ENCODE measurements at places on chromosomes 2 and 18.

- no peak for DNase-seq
Observed at GRCh38 chr2:100214265-100214971, 72.0 kb upstream of the AFF3 start.

GRCh38 chr2:236545248-236545658 is 24.4 kb upstream of the ACKR3 start:
- DNase-seq = no peak

GRCh38 chr2:1754046-1754445 is 9.7 kb upstream of the PXDN start:
- no peak for DNase-seq

DNA sequence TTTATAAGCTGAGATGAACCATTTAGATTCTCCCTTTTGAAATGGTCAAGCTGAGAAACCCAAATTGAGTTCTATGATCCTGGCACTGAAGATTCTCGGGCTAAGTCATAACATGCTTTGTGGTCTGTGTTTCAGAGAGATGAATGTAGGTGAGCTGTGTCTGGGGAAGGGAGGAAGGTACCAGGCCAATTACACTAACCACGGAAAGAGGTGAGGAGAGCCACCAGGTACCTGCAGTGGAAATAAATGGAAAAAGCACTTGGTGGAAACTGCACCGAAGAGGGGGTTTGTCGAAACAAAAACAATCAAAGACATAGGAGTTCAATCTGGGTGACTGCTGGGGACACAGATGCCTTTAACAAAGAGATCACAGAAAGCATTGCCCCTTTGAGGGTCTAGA is 963 bp upstream of the MRPL44 start:
- DNase-seq = no peak

- DNase-seq = no peak
Observed at GRCh38 chr2:162549081-162549480, 205.1 kb downstream of the GCA start.

GRCh38 chr2:11491348-11491933 is 25.5 kb upstream of the E2F6 start:
- no peak for DNase-seq

DNA sequence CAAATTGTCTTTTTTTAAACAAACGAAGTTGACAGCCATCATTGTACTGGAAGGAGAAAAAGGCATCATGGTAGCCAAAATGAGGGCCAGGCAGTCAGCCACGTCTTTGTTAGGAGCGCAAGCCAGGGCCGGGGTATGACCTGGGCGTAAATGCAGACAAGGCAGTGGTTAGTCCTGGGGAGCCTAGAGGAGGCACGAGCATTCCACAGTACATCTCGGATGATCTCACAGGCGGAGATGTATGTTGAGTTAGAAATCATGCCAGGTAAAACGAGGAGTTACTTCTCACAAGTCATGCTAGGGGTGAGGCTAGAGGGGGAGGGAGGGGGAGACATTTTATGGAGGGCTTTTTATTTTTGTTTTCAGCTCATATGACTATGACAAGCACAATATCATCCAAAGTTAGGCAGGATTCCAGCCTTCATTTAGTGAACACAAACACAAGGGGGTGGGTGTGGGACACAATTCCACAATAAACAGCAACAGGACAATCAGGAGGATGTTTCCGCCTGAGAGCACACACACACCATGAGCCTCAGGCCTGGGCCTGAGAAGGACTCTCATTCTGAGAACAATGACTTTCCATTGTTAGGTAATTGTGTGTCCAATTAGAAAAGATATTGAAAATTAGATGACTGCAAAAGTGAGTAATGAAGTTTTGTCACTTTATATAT is 64.4 kb upstream of the PGAP1 start:
- no peak for DNase-seq

- DNase-seq = no peak
Observed at GRCh38 chr2:127574656-127575055, 39.2 kb downstream of the MYO7B start.

DNA sequence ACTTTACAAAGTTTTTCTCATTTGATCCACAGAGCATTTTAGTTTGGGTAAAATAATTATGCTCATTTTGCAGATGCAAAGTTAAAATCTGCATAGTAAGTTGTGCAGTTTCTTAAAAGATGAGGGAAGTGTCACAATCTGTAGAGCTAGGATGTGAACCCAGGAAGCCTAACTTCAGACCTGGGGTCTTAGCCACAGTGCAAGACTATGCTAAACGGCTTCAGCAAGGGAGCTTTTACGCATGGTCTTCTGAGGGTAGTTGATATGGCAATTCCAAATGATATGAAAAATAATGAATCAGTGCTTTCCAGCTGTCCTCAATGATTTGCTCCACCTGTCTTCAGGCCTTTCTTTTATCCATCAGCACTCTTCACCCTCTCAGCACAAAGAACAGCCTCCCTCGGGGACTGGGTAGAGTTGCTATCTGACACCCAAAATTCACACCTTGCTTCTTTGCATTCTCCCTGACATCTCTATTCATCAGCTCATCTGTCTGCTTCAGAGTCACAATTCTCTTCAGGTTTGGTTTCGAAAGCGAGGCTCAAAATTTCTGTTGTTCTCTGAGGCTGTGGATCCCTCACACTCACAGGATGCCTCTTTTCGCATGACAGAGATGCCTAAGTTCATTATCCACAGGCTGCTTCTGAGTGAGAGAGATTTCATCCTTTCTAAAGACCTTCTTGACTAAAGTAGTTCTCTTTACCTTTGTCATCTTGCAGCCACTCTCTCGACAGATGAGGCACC is 302.5 kb downstream of the NRXN1 start:
- DNase-seq = peak; percentile 70

DNA sequence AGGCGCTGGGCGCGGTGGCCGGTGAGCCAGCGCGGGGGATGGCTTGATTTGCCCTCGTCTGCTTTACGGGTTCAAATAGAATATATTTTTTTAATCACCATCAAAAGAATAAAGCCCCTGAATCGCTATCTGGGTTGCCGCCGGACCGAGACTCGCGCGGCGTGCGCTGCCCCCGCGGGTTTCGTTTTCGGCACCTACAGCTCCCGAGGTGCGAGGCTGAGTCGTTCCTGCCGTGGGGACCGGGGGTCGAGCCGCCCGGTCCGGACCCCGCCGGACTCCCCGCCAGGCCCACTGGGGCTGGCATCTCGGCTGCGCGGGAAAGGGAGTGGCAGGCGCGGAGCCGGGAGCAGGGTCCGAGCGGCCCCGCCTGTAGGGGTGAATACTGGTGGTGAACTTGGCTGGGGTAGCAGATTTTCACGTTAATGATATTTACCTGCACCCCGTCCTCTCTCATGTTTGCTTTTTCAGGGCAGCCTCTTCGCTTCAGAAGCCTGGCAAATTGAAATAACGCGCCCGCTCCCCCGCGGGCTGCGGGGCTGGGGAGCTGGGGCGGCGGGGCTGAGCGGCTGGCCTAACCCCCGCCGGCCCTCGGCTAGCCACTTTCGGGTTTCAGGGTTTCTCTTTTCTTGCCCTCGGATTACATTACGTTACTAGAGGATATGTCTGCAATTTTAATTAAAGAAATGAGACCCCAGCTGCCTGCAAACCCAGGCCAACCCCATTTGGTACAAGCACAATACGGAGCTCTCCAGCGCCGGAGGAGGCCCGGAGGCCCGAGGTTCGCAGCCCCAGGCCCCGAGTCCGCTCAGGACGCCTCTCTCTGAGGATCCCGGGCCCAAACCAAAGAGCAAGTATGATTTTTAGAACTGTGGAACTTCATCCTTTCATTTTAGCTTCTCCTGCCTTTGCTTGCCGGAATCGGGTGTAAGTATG is 1.7 kb upstream of the CELF4 start:
- peak; percentile 36 for DNase-seq

- no peak for DNase-seq
Observed at GRCh38 chr2:215397632-215398341, 38.1 kb downstream of the FN1 start.

DNA sequence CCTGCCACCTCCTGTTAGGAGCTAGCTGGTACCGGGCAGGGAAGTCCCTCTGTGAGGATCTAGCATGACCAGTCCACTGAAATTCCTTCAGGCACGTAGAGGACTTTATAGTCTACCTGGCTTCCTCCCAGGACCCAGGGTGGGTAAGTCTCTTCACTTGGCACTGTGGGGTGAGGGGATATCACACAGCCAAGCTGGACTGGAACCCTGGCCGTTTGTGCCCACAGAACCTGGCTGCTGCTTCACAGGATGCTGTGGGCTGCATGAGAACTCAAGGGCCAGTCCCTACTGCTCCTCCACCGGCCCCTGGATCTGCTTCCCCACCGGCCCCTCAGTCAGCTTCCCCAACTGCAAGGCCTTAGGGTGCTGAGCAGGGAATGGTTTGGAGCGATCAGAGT is 35.8 kb downstream of the HS1BP3 start:
- DNase-seq = no peak

DNA sequence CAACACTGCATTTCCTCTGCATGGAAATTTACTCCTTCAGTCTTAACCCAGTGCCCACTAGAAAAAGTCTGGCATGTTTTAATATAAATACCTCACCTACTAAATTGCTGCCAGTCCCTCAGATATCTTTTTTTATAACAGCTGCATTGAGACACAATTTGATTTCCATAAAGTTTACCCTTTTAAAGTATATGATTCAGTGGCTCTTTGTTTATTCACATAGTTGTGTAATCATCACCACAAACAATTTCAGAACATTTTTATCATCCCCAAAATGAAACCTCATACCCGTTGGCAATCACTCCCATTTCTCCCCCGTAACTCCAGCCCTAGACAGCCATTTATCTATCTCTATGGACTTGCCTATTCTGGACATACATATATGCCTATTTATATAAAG is 17.0 kb upstream of the FRZB start:
- no peak for DNase-seq

DNA sequence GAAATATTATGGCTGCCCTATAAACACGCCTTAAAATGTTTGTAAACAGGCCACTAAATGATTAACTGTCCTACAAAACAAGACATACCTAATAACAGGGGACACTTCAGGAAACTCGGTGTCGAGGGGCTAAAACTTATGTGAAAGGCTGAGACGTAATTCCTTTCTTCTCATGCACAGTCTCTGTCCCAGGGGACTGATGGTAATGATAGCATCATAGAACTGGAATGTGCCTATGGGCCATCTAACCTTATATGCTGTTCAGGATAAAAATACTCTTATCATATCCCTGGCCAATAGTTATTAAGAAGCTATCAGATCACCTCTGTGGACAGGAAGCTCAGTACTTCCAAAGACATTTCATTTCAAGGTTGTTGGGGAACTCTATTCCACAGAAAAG is 252.6 kb upstream of the RASGRP3 start:
- no peak for DNase-seq

GRCh38 chr2:130825966-130826253 is 10.8 kb upstream of the ARHGEF4 start:
- DNase-seq = no peak

DNA sequence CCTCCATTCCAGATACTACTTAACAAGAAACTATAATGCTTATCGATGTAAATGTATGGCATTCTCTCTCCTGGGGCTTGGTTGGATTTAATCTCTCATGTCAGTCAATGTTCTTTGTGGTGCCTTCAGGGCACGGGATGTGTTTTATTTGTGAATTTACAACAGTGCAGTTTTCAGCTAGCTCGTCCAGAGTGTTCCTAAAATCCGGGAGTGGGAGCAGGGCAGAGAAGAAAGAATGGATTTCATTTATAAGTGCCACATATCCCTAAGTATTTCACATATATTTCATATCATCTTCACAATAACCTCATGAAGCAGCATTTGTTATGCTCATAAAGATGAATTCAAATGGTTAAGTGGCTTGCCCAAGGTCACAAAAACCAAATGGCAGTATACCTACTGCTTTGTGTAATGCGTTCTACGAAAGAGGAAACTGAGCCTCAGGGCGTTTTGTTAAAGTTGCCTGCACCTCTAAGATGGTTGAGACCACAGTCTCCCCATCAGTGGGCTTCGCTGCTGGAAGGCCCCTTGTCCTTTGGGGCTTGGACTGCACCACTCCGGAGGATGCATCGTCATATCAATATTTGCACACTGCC is 134.7 kb upstream of the MGAT5 start:
- DNase-seq = no peak

DNA sequence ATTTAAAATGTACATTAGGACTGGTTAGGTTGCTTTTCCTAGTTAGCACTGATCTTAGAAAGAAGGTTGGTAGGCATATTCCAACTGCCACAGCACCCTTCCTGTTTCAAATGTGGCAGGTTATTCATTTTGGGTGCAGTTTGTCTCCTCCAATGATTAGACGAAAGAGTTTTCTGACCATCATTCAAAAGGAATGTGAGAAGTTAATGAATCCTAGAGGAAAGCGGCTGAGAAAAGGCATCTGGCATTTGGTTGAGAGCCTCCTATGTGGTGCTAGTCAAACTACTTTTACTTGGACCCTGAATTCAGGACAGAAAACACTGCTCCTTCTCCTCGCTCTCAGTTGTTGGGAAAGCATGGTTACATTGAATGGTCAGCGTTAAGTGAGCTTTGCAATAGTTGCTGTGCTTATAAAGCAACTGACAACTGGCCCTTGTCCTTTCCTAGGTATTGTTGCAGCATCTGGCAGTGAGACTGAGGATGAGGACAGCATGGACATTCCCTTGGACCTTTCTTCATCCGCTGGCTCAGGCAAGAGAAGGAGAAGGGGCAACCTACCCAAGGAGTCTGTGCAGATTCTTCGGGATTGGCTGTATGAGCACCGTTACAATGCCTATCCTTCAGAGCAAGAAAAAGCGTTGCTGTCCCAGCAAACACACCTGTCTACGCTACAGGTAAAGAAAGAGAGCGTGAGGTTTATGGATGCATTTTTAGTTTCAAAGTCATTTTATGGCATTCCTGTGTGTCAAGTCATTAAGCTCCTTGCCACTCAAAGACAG is 6.1 kb downstream of the TGIF1 start:
- DNase-seq = no peak

DNA sequence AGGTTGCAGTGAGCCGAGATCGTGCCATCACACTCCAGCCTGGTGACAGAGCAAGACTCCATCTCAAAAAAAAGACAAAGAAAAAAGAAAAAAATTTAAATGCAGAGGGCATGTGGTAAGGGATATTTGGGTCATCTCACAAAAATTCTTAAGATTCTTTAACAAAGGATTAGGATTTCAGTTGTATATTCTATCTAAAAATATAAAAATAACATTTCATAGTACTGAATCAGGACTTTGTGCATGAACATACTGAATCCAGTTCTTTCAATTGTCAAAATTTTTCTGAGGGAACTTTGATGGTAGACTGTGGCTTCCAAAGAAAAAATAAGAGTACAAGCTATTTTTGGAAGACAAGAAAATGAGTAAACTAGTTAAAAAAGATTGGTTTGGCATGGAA is 6.5 kb upstream of the PPP3R1 start:
- DNase-seq = no peak

DNA sequence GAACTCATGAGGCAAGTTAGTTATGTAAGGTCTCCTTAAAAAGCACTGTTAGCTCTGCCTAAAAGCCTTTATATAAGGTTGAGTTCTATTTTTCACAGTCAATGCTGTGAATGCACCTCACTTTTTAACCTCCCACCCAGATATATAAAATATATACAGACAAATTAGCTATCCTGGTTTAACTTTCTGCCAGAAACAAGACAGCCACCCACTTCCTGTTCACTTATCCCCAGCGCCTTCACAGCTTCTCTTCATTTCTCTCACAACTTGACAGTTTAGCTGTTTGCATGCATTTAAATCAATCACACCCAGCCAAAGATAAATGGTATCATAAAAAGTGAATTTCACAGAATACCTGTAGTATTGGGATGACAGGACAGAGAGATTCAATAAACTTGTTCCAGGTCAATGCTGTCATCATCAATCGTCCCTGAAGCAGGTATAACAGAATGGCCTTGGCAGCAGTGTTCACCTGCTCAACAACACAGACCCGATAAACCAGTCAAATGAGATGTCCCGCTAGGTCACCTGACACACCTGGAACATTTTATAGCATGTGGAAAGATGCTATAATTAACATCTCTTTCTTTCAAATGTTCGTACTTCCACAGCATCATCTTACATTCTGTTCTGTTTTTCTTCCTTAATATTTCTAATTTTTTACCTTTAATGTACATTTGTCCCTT is 55.7 kb downstream of the RTTN start:
- DNase-seq = no peak
